ENCODE measurements at places on chromosomes 7 and 10.

DNA sequence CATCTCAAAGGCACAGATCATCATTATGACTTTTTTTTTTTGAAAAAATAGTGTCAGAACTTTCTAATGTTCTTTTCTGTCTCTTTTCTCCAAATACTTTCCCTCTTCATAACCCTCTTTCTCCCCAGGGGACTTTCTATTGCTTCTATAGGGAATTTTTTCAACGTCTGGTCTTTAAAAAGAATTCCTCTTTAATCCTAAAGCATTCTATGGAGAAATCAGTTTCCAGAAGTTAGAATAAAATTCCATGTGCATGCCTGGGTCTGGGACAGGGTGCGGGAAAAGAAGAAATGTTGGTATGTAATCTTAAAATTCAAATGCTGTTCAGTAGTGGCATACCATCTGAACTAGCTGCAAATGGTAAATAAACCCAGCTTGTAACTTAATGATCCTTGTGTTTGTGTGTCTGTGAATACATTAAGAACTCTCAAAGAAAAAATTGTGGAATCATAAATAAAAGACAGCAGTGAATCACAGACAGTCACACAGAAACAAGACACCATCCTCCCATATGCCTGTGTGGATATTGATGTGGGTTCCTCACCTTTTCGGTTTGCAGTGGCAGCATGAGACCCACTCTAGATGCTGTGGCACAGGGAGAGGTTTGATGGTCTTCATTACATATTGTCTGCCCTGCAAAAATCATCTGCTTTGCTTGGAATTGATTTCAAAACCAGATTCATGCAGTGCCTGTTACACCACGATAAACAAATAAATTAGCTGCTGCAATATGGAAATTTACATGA lies 374.7 kb upstream of the NRP1 start:
- DNase-seq, result no peak

GRCh38 chr7:129123510-129123857 lies 21.0 kb upstream of the TSPAN33 start:
- DNase-seq, result no peak

- DNase-seq, result no peak
Measured at GRCh38 chr7:80175744-80176143, 41.1 kb downstream of the GNAI1 start.

DNA sequence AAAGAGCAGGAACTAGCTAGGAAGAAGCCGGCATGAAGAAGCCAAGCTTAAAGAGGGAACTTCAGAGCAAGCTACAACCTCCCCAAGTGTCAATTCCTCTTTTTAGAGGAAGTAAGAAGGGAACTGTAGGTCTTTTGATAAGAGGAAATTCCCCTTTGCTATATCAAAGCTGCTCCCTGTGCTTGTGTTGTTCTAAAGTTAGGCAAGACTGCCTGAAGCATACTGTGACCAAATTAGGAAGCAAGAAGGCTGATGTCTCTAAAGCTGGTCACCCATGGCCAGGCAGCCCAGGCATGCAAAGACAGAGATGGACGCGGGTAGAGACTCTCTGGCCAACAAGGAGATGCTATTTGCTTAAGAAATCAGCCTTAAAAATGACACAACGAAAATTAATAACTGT lies 87.9 kb downstream of the RNF216 start:
- no peak for DNase-seq

GRCh38 chr7:17312641-17313040 lies 14.2 kb downstream of the AHR start:
- no peak for DNase-seq

DNA sequence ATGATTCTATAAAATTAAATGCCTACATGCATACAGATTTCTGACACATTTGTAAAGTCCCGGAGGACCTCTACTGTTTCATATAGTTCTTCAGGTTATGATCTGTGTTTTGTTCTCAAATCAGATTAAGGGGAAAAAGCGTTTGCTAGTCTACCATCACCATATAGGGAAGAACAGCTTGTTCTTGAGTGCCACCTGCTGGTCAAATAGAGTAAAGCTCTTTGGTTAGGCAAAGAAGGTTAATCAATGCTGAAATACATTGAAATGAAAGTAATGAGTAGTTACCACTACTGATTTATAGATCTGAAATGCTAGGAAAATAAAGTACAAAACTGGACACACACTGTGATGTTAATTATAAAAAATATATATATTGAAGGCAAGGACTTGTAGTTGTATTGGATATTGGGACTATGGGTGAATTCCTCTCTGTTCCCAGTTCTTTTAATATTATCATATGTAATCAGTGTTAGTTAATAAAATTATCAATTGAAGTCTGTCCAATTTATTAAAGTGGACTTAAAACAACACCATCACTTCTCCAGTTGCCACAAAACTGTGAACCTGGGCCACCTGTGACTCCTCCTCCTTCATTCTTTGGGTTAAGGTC lies 72.6 kb upstream of the PDLIM1 start:
- DNase-seq, result no peak

DNA sequence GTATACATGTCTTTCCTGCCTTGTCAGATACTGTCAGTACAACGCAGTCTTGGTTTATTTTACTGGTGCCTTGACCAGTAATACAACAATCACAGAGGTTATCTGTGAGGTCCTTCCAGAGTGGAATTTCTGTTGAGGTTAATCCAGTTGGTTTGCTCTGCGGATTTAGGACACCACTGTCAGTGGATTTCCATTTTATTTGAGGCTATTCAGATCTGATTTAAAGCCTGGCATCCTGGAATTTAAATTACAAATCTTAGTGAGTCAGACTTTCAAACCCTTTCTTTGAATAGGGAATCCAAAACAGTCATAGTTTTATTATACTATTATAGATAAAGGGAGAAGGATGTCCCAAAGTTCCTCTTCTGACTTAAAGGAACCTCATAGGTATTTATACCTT lies 40.5 kb downstream of the ANLN start:
- DNase-seq, result no peak

DNA sequence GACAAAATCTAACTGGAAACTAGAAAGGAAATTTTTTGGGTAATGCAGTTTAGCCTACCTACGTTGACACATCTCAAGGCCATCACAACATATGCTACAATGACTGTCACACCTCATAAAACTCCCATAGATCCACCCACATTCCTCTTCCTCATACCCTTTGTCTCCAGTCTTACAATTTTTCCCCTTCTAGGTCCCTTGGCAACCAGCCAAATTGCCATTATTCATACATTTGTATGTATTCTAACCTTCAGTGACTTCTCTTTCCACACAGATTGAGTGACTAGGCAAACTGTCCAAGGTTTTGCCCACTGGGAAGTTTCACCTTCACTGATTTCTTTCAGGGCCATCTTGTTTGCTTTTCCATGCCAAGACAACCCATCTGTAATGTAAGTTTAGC lies 100.5 kb upstream of the TPK1 start:
- DNase-seq, result no peak

DNA sequence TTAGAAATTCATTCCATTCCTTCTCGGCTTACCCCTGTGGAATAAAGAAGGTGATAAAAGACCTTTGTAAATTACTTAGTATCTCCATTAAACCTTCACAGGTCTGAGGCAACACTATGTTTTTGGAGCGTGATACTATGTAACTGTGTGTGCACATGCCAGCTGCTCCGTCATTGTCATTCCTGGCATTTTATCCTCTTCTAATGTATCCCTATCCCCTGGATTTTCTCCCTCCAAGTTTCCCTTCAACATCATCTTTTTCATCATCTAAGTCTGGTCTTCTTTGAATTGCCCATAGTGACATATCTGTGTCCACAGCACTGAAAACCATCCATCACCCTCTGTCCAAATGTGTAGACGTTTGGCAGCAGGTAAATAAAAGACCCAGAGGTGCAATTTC lies 125.7 kb downstream of the TEX36 start:
- no peak for DNase-seq

GRCh38 chr7:150357270-150357669 lies 11.4 kb upstream of the REPIN1 start:
- DNase-seq, result no peak

- no peak for DNase-seq
Measured at GRCh38 chr7:15921576-15921975, 235.1 kb upstream of the MEOX2 start.

DNA sequence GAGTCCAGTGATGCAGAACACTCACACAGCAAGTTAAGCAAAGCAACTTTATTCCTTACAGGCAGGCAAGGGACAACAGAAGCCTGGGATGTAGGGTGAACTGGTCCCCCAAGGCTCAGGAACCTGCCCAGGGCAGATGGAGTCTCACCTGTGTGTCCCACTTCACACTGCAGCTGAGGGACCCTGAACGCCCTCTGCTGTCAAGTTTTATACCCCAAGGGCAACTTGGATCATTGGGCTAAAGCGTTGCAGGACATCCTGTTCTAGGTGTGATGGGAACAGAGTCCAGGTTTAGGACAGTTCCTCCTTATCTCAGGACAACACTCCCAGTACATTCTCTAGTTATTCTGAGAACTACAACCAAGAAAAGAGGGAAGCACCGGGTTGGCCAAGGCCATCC lies 49.5 kb upstream of the ZNF746 start:
- no peak for DNase-seq

- no peak for DNase-seq
Measured at GRCh38 chr7:95917634-95918033, 145.3 kb downstream of the DYNC1I1 start.

DNA sequence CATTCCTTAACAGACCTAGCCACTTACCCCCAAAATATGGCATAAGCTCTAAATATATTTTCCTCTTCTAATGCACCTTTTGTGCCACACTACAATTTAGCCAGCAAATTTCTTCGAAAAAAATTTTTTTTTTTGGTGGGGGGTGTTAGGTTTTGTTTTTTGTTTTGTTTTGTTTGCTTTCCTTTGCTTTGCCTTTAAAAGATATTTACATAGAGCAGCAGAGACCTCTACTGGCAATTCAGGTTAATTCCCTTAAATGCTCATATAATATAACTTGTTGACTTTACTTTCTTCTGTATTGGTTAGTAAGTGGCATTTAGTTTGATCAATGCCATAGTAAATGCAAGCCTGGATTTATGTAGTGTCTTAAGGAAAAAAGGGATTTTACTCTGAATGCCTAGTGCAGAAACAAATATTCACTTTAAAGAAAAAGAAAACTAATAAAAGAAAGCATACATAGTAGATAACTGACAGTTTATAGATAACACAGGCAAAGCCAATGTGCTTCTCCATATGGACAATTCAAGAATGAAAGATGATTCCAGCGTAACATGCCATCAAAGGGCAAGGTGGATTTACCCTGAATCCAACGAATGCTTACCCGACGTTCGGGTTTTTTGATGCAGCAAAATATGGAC lies 1250.6 kb downstream of the GATA3 start:
- no peak for DNase-seq

DNA sequence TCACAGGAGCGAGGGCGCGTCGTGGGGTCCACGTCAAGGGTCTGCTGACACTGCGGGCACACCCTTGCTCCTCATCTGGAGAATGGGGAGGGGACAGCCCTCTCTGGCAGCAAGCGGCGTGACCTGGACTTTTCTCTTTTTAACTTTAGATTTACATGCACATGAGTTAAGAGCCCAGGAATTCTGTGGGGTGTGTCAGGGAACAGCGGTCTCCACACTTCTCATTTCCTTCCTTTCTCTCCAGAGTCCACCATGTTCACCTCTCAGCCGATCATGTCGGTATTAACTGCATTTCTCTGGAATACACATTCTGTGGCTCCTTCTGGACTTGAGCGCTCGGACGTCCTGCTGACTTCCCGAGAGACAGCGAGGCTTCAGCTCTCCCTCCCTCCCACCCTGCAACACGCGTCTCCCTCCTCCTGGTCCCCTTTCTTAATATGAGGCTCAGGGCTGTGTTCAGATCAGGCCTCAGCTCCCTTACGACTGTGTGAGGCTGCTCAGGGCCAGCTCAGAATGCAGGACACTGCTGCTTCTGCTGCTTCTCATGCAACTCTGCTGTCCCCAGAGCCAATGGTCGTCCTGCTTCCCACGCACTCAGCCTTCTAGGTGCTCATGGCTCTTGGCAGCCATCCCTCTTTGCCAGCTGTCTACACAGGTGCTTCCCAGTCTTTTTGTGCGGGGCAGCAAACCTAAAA lies 261.3 kb downstream of the ELFN1 start:
- no peak for DNase-seq

DNA sequence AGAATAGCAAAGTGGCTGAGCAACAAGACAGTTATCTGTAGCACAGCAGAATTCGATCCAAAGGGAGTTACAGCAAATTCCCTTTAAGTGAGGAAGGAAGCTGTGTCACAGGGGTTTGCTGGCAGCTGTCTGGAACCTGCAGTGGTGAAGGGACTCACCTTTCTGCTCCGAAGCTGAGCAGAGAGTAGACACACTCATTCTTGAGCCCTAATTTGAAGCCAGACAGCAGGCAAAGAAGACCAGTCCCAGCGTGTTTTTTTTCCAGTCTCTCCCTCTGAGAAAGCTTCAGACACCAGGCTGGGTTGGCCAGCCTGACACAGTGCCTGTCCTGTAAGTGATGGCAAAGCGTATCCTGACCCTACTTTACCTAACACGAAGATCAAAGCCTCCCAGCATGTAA lies 210.7 kb downstream of the TRIL start:
- no peak for DNase-seq

- no peak for DNase-seq
Measured at GRCh38 chr10:125795637-125796190, 20.1 kb upstream of the MMP21 start.

DNA sequence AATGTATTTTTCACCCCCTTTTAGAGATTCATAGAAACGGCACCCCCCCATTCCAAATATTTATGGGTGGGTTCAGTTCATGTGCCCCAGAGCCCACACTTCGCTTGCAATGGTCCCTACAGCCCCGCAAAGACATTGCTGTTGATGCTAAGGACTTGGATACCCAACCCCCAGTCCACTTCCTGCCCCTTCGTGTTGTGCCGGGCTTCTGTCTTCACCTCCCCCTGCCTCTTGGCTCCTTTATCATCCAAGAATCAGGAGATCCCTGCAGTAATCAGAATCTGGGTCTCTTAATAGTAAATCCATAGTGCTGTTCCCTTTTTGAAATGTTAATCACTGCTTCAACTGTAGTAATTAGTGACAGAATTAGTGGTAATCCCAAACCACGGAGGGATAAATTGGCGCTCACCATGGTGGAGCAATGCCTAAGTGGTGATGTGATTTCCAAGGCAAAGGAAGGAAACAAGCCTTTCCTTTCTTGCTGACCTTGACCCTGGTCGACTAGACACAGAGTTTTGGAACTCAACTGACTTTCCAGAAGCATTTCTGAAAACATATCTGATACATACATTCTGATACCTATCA lies 67.7 kb downstream of the HK1 start:
- DNase-seq, result no peak

All from stimulated activated CD4-positive, alpha-beta T cell treated with anti-CD3 and anti-CD28 coated beads, Interleukin-1b, Interleukin-23, amount 100 ng/mL, for 1 hour (primary cell).